ENCODE measurements at places on chromosomes 12 and 14.
A peak's percentile ranks its signal among the peaks of the same experiment; 100 is the strongest.

DNA sequence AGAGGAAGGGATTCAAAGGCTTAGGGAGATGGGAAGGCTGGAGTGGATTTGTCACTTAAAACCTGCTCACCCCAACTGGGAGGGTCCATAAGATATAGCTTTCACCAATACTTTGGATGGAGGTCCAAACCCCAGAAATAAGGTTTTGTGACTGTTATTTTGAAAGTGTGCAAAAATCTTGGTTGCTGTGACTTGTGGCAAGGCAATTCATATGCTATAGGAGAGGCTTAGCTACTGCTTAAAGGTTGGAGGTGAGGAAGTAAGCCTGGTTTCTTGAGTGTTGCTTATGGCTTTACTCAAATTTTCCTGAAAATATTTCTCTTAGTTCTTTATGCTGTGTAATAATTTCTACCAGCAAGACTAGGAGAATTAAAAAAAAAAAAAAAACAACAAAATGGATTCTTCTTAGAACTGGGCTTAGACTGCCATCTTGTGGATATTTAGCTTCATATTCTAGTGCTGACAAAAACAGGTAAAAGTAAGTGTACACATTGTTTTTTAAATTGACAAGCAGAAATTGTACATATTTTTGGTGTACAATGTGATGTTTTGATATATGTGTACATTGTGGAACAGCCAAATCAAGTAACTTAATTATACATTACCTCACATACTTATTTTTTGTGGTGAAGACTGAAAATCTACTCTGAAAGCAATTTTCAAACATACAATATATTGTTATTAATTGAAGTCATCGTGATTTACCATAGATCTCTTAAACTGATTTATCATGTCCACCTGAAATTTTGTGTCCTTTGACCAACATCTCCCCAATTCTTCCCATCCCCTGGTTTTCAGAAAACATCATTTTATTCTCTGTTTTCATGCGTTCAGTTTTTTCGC is 23.0 kb downstream of the PDE6H start:
- DNase-seq: peak; percentile 36

GRCh38 chr12:99609455-99610181 is 37.9 kb upstream of the GARIN6 start:
- no peak for DNase-seq

- DNase-seq: no peak
Measured at GRCh38 chr12:13023811-13024530, 20.2 kb upstream of the FAM234B start.

DNA sequence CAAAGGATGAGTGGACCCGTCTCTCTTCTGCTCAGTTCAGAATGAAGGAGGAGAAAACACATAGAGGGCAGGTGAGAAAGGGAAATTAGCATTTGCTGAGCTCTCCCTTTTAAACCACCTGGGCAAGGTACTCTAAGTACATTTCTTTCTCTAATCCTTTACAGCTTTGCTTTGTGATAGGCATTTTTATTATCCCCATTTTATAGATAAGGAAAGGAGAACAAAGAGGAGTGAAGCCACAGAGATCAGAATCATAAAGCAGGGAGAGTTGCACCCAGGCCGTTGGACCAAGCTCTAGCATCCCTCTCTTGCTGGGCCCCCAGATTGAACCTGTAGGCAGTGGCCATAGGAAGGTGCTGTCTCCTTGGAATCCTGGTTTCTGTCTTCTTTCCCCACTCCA is 47.0 kb downstream of the VCPKMT start:
- DNase-seq: no peak

DNA sequence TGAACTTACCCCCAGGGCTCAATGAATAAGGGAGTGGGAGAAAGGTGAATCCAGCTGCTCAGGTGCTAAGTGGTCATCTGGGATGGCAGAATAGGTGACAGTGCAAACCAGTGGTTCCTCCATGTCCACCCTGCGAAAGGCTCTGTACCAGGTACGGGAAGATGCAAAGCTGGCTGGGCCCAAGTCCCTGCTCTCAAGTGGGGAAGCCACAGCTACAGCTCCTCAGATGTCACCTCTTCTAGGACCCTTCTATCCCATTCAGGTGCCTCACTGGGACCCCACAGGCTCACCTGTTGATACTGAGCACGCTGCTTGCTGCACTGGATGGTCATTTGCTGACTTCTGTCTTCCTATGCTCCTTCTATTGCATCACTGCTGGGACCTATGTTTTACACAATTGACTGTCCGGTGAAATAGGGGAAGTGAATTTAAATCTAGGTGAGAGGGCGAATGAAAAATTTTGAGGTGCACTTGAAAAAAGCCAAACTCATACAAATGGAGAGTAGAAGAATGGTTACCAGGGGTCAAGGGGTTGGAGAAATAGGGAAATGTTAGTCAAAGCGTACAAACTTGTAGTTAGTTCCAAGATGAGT is 20.3 kb upstream of the PPP4R4 start:
- no peak for DNase-seq

DNA sequence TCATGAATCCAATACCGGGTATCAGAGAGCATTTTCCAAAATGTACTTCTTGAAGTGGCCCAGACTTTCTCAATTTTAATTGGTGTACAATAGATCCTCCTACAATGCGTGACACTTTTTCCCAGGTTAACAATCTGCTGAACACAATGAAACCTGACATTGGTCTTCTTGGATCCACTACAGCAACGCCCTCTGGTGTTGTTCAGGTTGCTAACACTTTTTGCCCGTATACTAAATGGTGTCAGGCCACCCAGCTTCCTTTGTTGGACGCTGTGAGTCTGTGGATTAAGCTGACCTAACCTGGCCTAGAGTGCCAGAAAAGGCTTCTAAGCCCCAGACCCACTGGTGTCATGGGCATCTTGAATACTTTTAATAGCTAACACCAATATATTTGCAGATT is 89.2 kb downstream of the KCNK10 start:
- no peak for DNase-seq

GRCh38 chr12:69430942-69431590 is 39.1 kb upstream of the FRS2 start:
- DNase-seq: no peak

- DNase-seq: no peak
Measured at GRCh38 chr12:108232565-108232964, 103.5 kb downstream of the WSCD2 start.

DNA sequence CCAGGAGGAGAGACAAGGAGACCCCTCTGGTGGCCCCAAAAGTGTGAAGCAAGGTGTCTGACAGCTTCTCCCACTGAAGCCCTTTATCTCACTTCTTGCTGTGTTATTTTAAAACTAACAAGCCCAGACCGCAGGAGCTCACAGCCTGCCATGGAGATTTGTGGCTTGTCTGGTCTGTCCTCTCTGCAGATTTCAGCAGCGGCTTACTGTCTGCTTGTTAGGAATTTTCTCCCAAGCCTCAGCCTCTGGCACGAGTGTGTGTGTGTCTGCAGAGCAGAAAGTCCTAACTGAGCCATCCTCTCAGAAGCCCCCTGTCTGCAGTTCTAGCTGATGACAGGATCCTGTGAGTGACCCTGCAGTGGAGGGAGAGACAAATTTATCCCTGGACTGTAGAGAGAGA is 87.9 kb upstream of the HSPB8 start:
- DNase-seq: no peak

Measured in NCI-H2029 treated with DMSO at 0.1 percent for 48 hours (cell line).